NCI-H460 (cell line): ENCODE measurements at places on chromosomes 7 and 10. TPM values are rescaled to one million over a fixed set of nuclear protein-coding genes. Genes with fewer than 3 reads are reported as not detected.

GHRHR gene
- not detected in 2 replicates for total RNA-seq

ARHGEF35 gene
- total RNA-seq: 0.54 and 0.84 TPM in 2 replicates

DNA sequence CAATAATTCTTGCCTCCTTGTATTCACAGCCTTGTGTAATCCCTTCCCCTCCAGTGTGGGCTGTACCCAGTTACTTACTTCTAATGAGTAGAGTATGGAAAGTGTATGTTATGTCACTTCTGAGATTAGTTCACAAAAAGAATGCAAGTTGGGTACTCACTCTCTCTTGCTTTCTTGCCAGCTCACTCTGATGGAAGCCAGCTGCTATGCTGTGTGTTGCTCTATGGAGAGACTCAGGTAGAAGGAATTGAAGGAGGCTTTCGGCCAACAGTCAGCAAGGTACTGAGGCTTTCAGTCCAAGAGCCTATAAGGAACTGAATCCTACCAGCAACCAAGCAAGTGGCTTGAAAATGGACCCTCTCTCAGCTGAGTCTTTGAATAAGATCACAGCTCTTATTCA lies 9.7 kb upstream of the BICC1 start:
- DNase-seq: no peak

- DNase-seq: peak; percentile 37
These were observed 29.5 kb downstream of the DPY19L1 start for GRCh38 chr7:35007768-35008167.

- DNase-seq: no peak
These were observed 137.5 kb downstream of the IMMP2L start for GRCh38 chr7:111424768-111425167.

DNA sequence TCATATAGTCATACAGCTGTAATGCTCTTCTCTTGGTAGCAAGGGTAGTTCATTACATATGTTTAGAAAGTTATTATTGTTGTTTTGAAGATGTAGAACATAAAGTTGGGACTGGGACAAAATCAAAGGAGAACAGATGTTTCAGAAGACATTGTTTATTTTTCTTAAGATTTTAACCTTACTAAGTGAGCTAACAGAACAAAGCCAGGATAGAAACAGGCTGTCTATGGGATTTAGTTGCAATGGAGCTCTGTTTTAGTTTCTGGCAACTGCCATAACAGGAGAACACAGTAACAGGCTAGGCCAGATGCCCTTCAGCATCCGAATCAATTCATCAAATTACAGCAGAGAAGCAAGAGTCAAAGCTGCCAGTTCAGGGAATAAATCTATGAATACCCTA lies 382.4 kb downstream of the ARL4A start:
- no peak for DNase-seq

DNA sequence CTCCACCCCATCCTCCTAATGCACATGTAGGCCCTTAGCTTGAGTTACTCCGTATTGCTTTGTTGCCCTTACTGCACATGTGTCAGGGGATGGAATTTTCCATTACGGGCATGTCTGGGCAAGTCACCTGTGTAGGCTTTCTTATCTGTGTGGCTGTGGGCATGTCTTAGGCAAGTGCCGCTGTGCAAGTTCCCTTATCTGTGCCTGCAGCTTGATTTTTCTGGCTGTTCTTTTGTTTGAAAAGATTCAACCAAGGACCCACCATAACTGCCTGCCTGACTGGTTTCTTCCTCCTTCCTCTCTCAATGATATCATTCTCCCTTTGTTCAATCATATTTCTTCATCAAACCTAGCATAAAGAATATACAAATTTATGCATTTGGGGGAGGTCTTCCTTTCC lies 88.5 kb downstream of the AKR1D1 start:
- no peak for DNase-seq

GRCh38 chr7:20595971-20596370 lies 19.5 kb upstream of the ABCB5 start:
- no peak for DNase-seq
